CD4-positive, alpha-beta T cell treated with Interleukin-15 for 1 hour (primary cell): ENCODE measurements at places on chromosomes 2 and 18.

DNA sequence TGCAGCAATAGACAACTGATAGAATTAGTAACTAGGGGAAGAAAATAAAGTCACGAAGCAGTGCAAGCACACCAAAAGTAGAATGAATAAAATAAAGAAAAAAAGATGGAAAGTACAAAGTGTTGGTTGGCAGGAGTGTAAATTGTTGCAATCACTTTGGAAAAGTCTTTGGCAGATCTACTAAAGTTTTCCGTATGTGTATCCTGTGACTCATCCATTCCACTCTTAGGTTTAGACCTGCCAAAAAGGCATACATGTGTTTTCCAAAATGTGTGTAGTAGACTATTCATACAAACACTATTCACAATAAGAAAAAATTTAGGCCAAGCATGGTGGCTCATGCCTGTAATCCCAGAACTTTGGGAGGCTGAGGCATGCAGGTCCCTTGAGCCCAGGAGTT, 282.1 kb upstream of the FSIP2 start:
- no peak for DNase-seq

GRCh38 chr2:106011380-106011779, 182.7 kb downstream of the UXS1 start:
- no peak for DNase-seq

DNA sequence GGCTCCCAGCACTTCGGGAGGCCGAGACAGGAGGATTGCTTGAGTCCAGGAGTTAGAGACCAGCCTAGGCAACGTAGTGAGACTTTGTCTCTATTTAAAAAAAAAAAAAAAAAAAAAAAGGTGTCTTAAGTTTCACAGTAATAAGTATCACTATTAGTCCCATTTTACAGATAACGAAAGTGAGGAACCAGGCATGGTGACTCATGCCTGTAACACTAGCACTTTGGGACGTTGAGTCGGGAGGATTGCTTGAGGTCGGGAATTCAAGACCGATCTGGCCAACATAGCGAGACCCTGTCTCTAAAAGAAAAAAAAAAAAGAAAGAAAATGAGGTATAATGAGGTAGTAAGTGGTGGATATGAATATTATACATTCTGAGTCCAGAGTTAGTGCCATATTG, 2.5 kb downstream of the KCNJ13 start:
- DNase-seq, result no peak

- DNase-seq, result no peak
Observed at GRCh38 chr18:46264255-46264654, 160.1 kb downstream of the HAUS1 start.

DNA sequence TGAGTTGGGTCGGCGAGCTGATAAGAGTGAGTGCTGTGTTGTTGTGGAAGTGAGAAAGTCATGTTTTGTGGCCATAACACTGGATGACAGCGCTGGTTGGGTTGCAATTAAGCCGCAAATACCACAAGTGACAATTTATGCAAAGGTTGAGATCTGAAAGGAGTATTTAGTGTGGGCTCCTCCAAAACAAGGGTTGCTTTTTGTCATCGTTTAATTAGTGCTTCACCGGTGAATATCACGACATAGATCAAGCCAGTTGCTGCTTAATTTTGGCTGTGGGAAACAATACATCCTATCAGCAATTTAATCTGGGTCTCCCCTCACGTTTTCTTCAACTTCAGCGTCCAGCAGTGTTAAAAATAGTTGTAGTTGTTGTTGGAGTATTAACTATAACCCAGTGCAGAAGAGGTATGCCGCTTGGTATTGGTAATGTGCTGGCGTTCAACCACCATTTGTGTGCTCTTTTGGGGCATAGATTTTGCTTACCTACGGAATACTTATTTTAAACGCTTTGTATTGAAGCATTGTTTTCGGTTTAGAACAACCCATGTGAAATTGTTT, 662 bp downstream of the ACVR2A start:
- peak; percentile 40 for DNase-seq

GRCh38 chr2:144426981-144427479, 92.9 kb downstream of the ZEB2 start:
- DNase-seq, result no peak

- DNase-seq, result no peak
Observed at GRCh38 chr18:45528712-45529336, 86.5 kb upstream of the SLC14A2 start.

GRCh38 chr2:22198381-22199283, 1074.9 kb downstream of the TDRD15 start:
- DNase-seq, result no peak

GRCh38 chr2:217987391-217987790, 15.4 kb downstream of the TNS1 start:
- no peak for DNase-seq

- DNase-seq, result no peak
Observed at GRCh38 chr2:107001062-107001461, 115.1 kb upstream of the ST6GAL2 start.

DNA sequence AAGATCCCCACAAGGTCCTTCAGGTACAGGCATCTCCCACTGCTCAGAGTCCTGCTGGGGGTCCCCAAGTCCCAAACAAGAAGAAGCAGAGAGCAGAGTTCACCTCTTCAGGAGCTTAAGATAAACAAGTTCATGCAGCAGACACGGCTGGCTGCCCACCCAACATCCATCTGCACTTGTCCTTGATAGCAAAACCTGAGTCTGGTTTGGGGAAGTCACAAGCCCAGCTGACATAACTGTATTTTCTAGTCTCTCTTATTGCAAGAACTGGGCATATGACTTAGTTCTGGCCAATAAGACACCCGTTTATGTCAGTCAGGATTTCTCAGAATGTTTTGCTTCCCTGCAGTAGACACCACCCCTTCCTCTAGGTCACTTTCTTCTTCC, 31.8 kb downstream of the AFF3 start:
- peak; percentile 35 for DNase-seq

GRCh38 chr18:33906046-33906445, 318.7 kb downstream of the NOL4 start:
- no peak for DNase-seq

DNA sequence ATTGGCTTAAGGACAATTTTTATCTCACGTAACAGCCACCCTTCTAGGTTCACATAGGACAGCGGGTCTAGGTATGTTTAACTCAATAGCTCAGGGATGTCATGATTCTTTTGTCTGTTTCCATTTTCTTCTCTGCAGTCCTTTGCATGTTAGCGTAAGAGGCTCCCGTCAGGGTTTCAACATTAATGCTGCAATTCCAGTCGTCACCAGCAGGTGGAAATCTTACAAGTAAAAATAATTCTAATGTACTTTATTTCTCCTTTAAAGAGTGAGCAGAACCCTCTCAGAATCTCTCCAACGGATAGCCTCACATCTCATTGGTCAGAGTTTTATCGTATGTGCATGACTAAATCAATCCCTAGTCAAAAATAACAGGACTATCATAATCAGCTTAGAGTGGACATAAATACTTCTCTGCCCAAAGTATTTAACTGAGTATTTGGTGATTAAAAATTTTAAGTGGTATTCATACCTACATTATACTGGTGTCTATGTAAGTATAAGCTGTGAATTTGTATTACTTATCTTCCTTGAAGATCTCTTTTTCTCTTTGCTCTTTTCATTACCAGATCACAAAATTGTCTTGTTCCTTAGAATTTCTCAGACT, 487.2 kb upstream of the GCFC2 start:
- no peak for DNase-seq

DNA sequence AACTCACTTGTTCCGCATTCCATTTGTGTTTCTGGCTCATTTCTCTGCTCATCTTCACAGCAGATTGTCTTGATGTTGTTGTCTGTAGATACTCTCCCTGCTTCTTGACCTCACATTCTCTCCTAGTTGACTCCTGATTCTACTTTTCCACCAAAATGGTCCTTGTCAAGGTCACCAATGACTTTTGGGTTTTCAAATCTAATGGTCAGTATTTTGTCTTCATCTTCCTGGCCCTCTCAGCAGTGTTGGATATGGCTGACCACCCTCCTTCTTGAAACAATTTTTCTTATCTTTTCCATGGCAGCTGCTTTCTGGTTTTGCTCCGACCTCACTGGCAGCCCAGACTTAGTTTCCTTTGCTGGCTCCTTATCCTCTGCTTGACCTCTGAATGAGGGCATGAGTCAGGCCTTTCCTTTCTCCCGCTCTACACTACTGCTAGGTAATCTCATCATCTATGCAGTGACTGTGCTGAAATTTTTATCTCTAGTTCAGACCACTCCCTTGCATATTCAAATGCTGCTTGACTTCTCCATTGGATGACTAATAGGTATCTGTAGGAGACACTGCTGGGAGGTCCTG, 386.6 kb upstream of the SPRED2 start:
- DNase-seq, result no peak

DNA sequence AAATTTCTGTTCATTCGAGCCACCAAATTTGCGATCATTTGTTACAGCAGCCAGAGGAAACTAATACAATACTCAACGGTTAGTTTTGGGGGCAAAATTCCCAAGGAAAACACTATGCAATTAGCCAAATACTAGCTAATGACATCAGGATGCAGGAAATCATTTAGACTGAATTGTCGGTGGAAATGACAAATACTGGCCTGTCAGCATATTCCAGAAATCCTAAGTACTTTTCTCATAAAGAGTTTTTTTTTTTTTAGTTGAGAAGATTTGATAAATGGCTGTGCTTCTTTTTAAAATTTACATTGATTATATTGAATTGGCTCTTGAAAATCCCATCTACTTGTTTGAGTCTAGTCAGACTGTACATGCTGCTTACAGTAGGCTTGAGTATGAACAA, 410.1 kb downstream of the SUCLG1 start:
- no peak for DNase-seq

DNA sequence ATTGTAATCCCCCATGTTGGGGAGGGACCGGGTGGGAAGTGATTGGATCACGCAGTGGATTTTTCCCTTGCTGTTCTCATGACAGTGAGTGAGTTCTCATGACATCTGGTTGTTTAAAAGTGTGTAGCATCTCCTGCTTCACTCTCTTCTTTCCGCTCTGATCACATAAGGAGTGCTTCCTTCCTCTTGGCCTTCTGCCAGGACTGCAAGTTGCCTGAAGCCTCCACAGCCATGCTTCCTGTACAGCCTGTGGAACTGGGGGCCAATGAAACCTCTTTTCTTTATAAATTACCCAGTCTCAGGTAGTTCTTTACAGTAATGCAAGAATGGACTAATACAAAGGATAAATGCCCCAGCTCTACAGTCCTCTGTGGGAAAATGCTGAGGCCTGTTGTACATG, 437.5 kb upstream of the NXPH2 start:
- DNase-seq, result no peak

DNA sequence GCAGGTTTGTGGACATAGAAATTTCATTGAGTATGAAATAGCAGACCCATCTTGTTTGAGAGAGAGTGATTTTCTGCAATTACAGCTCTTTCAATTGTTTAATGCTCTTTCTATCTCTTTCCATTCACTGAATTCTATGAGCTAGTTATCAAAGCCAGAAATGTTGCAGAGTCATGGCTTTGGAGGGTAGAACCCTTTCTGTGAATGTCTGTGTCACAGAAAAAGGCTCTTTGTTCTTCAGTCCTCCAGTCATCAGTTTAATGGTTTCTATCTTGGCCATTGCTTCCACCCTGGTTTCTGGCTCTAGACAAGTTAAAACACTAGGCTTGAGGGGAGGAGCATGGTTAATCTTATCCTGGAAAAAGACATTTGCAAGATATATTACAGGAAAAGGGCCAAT, 655.0 kb downstream of the STK39 start:
- no peak for DNase-seq
